Smooth muscle cell of bladder (primary cell): ENCODE measurements at places on chromosomes 7 and 10. TPM values are rescaled to one million over a fixed set of nuclear protein-coding genes. Genes with fewer than 3 reads are reported as not detected.

Gene ITPRID1
- total RNA-seq, result not detected in 2 replicates

Gene VPS37D
- total RNA-seq, result 5.7 and 6.8 TPM in 2 replicates

Gene LRRN3
- 0.85 and 2.1 TPM in 2 replicates for total RNA-seq

Gene PLXDC2
- total RNA-seq, result 20.9 and 33.3 TPM in 2 replicates

Gene LEP
- 0.09 TPM in 1 of 2 replicates, not detected in the other for total RNA-seq

Gene LIPA
- 45.8 and 64.1 TPM in 2 replicates for total RNA-seq
